Cardiac fibroblast (primary cell): ENCODE measurements at places on chromosomes 16 and 17.

GRCh38 chr16:73739049-73739769 lies 557.4 kb upstream of the PSMD7 start:
- no peak for DNase-seq

GRCh38 chr16:8286348-8286747 lies 304.0 kb downstream of the TMEM114 start:
- no peak for DNase-seq

DNA sequence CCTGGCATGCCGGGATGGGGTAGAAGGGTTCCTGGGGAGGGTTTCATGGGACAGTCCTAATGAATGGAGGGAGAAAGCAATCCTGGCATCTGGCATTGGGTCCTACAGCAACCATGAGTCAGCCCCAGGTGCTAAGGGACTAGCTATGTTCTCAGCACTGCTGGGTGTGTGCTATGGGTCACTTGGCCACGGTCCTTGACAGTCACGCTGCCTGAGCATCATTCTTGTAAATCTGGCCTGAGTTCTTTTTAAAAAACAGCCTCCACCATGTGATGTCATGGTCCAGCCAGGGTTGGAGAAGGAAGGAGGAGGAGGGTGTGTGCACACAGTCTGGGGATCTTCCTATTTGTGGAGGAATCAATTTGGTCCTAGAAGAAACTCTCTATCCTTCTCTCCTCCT lies 6.2 kb upstream of the RAMP2 start:
- DNase-seq, result peak; percentile 82

GRCh38 chr17:47076171-47076570 lies 97.1 kb upstream of the RPRML start:
- peak; percentile 3 for DNase-seq

DNA sequence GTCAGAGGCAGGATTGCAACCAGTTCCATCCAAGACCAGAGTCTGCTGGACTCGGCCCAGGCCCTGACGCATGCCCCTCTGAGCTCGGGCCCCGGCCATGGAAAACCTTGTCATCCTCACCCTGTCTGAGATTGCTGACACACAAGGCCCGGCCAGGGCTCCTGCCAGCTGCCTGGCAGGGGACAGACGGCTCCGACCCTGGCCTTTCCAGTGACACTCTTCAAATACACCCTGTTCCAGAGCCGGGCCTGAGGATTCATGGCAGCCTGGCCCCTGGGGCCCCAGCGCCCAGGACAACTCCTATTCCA lies 3.2 kb upstream of the PABPN1L start:
- no peak for DNase-seq

DNA sequence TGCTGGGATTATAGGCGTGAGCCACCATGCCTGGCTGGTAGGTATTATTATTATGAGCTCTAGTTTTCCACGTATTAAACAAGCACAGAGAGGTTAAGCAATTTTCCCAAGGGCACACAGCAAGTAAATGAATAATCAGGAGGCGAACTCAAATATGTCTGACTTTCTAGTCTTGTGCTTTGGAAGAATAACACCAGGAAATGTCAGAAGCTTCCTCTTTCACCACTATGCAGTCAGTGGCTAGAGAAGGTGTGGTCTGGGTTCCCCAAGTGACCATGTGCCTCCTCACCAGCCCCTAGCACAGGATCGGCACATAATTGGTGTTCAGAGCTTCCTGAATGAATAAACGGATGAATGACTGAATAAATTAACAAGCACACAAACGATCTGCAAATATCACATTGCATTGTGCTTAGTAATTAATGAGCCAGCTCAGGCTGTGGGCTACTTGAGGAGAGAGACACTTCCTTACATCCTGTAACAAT lies 21.6 kb upstream of the SCNN1B start:
- no peak for DNase-seq

DNA sequence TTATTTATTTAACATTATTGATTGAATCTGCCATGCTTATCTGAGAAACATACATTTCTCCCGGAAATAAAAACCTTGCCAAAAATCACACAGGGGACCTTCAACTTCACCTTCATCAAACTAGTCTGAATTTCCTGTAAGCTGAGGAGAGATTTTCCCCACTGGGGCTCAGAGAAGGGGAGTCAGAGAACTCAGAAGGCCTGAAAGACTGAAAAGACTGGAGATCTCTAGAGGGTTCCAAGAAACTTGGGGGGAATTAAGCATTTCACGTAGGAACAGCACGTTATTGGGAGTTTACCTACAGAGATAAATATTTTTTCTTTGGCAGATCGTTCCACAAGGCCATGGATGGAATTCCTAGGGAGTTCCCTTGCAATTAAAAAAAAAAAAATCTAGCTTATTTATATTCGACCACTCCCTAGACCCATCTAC lies 528 bp upstream of the NOL11 start:
- no peak for DNase-seq

DNA sequence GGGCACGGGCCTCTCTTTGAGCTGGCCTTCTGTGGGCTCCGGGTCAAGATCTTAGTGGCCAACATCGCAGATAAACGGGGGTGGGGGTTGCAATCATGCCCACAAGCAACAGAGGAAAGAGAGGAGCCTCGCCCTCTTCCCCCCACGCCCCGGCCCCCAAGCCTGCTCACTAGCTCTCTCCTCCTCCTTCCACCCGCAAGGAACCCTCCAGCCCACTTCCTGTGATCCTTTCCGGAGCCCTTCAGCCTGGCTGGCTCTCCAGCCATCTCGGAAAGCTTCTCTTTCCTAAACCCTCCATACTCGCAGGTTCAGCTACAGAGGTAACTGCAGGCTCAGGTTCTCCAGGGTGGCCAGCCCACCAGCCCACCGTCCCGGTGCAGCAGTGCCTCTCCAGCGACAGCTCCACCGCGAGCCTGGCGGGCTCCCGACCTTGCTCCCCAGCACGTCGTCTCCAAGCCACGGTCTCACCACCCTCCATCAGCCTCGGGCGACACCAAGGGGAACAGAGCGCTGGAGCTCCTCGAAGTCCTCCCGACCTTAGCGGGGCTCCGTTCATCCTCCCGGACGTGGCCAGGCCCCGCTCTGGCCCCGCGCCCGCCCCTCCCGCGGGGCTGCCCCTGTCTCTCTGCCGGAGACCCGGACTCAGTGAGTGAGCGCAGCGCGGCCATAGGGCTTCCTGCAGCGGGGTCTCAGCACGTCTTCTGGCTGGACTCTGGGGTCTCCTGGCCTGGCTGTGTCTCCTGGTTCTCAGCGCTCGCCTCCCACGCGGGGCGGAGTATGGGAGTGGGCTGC lies 12.9 kb upstream of the ODF4 start:
- peak; percentile 45 for DNase-seq

- DNase-seq, result no peak
Observed at GRCh38 chr17:27945333-27945616, 52.1 kb upstream of the LYRM9 start.

DNA sequence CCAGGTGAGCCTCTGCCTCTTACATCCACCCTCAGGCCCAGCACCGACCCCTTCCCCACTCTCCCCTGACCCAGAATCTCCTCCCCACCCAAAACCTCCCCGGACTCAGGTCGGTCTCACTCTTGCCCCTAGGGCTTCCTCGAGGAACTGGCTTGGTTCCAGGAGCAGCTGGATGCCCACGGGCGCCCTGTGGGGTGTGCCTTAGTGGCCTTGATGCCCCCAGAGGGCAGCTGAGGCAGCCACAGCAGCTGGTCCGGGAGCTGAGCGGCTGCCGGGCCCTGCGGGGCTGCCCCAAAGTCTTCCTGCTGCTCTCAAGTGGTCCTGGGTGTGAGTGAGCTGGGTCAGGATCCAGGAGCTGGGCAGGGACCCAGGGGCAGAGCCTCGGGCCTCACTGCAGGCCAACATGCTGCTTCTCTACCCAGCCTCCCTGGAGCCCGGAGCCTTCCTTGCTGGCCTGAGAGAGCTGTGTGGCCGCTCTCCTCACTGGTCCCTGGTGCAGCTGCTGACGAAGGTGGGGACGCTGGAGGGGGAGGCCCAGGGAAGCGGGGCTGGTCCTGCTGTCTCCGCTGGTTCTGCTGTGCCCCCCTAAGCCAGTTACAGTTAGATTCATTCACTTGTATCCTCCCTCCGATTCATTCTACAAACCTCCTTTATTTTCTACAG lies 9.6 kb downstream of the ZNF213 start:
- no peak for DNase-seq

DNA sequence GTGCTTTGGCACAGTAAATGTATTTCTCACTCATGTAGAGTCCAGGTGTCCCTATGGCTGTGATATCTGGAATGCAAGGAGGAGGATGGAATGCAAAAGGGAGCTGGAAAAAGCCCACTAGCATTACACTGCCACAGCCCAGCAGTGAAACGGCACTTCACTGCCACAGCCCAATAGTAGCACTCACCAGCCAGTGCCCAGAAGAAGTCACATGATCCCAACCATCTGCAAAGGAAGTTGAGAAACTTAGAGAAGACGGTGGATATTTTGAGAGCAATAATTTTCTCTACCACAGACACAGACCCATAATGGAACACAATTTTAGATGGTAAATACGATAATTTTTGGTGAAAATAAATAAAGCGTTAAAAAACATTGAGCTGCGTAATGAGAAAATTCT lies 51.8 kb downstream of the C16orf82 start:
- no peak for DNase-seq

- DNase-seq, result no peak
Observed at GRCh38 chr17:11326492-11326891, 85.5 kb downstream of the SHISA6 start.
